GM12865 (cell line): ENCODE measurements at places on chromosomes 12 and 14.
A peak's percentile ranks its signal among the peaks of the same experiment; 100 is the strongest.

DNA sequence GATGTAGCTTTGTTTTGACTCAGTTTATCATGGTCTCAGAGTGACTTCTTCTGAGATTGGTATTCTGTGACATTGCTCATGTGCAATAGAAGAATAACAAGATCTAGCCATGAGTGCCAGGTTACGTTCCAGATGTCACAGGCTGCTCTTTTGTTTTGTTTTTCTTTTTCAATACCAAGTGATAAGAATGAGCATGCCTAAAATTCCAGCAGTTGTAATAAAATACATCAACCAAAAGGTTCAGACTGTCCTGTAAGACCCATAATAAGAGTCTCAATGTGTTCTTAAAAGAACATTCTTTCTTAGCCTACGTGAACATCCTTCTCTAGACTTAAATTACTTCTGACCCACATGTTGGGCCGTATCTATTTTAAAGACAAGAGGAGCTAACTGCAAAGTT, 669.2 kb downstream of the DIO2 start:
- no peak for DNase-seq

- DNase-seq = no peak
Measured at GRCh38 chr12:109836916-109837315, 3.7 kb upstream of the TRPV4 start.

- peak; percentile 41 for DNase-seq
Measured at GRCh38 chr12:65155784-65156183, 13.6 kb upstream of the LEMD3 start.

- DNase-seq = no peak
Measured at GRCh38 chr12:13350381-13350780, 153.9 kb downstream of the EMP1 start.
